Muscle of back (tissue), 13 donors: ENCODE measurements at places on chromosomes 6 and 20. TPM values are rescaled to one million over a fixed set of nuclear protein-coding genes. Genes with fewer than 3 reads are reported as not detected.

- DNase-seq, result no peak
Measured at GRCh38 chr20:40009542-40009941, 679.5 kb downstream of the MAFB start.

- peak; percentile 75 for DNase-seq
Measured at GRCh38 chr6:128569732-128570679, 49.6 kb upstream of the PTPRK start.

DNA sequence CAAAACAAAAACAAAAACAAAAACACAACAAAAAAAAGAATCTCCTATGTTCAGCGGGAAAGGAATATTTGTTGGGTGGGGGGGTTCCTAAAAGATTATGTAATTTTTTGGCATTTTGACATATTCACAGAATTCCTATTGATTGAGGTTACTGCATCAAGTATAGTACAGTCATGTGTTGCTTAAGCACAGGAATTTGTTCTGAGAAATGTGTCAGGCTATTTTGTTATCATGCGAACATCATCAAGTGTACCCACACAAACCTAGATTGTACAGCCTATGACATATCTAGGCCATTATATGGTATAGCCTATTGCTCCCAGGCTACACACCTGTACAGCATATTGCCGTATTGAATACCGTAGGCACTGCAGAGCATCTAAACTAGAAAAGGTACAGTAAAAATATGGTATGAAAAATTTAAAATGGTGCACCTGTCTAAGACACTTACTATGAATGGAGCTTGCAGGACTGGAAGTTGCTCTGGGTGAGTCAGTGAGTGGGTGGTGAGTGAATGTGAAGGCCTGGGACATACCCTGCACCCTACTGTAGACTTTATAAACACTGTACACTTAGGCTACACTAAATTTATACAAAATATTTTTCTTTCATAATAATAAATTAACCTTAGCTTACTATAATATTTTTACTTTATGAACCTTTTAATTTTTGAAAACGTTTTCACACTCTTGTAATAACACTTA is 110.6 kb downstream of the CDKAL1 start:
- no peak for DNase-seq

FNDC11 gene
- 0.16 TPM for polyA plus RNA-seq

GRCh38 chr20:10501402-10501801 is 66.3 kb downstream of the SLX4IP start:
- no peak for DNase-seq

GRCh38 chr6:130018744-130019325 is 454 bp downstream of the L3MBTL3 start:
- no peak for DNase-seq

GRCh38 chr6:14412026-14412425 is 294.5 kb downstream of the CD83 start:
- DNase-seq, result no peak

MYCT1 gene
- 22.8 TPM for polyA plus RNA-seq

THBS2 gene
- polyA plus RNA-seq, result 72.4 TPM

DNA sequence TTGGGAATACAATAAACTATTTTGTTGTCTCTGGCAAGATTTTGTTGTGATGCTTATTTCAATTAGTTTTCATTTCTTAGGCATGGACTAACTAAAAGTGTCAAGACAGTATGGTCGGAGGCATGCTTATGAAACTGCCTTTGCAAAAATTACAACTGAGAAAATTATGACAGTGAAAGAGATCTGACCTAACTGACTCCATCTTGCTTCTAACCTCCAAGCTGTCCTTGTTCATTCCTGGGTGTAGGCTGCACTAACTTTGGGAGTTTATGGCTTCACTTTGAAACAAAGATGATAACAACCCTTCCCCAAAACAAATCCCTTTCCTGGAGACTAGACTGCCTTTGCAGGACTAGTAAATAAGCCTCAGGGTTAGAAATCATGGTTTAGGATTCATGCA is 4.1 kb upstream of the SHLD1 start:
- no peak for DNase-seq

MEI4 gene
- polyA plus RNA-seq, result 0.08 TPM

DNA sequence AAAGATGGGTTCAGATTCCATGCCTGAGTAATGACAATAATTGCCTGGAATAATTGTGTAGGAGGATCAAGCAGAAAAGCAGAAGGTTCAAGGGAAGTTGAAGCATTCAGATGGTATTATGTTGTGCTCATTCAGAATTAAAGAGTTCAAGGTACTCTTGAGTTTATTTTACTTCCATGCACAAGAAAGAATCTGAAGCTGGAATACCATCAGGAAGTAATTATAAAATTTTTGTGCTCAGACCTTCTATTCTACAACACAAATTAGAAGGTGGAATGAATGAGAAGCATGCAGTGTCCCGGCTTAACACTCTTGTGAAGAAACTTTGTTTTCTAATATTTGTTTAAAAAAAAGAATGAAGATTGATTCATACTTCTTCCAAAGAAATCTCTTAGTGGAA is 139.4 kb upstream of the ENPP5 start:
- DNase-seq, result no peak

DNA sequence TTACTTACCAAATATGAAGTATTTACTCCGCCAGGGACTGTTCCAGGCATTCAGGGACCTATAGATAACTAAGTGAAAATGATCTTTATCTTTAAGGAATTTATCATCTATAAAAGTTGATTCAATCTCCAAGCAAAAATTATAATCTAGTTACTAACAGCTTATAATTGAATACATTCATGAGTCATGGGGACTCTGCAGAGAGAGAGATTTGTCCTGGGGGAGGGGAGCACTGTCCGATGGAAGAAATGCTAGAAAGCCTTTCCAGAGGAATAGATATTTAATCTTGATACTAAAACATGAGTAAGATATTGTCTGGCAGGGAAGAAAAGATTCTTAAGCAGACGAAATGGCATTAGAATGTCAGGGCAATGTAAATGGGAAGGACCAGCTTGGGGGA is 139.3 kb downstream of the CD164 start:
- DNase-seq, result no peak

CDYL gene
- 17.4 TPM for polyA plus RNA-seq

TRAPPC3L gene
- 0.18 TPM for polyA plus RNA-seq

HLA-E gene
- 79.2 TPM for polyA plus RNA-seq

GRCh38 chr20:20322912-20323311 is 45.0 kb upstream of the INSM1 start:
- DNase-seq, result no peak

GRCh38 chr20:10352934-10353824 is 80.8 kb downstream of the MKKS start:
- no peak for DNase-seq

DNA sequence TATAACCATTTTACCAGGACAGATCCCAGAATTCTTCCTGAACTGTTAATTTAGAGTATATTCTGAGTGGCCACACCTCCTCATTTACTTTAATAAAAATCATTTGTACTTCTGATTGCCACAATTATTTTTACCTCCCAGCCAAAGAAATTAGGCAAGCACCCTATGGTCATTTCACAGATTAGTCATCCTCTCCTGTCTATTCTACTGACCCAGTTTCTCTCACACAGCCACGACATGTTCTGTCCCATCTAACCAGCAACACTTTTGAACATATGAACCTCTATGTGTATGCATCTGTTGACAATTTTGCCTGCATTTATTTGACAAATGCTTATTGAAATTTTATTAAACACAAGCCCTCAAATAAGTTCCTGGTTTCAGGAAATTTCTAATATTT is 202.6 kb upstream of the STXBP5 start:
- no peak for DNase-seq

DNA sequence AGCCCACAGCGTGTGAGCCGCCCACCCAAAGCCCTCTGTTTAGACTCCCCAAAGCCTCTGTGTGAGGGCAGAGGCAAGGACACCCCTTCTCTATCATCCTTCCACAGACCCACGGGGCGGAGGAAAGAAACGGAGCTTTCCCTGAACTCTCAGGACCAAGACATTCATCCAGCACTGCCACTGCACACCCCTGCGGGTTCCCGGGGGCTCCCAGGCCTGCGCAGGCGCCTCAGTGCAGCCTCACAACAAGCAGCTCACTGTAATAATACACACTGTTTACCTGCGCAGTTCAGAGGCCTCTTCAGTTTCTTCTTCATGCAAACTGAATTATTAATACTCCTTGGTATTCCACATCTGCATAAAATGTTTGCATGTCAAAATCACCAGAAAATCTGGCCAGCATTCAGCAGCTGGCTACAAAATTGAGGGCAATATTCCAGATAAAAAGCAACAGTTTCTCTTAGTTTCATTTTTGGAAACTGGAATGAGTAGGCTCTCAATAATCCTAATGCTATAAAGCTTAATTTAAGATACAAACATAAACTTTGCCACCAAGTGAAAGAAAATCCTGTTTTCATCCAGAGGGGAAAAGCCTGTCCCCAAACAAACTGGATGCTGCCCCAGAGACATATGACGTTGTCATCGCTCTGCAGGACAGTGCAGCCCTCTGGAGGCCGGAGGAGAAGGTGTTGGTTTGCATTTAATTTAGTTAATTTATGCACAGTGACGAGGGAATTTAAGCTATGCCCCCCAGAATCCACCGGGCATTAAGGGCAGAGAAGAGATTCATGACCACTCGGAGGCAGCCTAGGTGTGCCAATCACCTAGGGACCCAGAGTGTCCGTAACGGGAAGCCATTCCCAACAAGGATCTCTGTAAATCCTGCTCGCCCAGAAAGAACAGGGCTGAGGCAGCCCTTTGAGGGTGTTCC is 45.3 kb downstream of the NINL start:
- no peak for DNase-seq

- no peak for DNase-seq
Measured at GRCh38 chr6:148550569-148550968, 196.3 kb upstream of the UST start.

ALDH8A1 gene
- 0.60 TPM for polyA plus RNA-seq

- DNase-seq, result no peak
Measured at GRCh38 chr20:56371977-56372376, 13.2 kb downstream of the FAM210B start.

RAET1E gene
- 0.63 TPM for polyA plus RNA-seq

- peak; percentile 26 for DNase-seq
Measured at GRCh38 chr6:117615750-117616390, 13.6 kb upstream of the GOPC start.

DNA sequence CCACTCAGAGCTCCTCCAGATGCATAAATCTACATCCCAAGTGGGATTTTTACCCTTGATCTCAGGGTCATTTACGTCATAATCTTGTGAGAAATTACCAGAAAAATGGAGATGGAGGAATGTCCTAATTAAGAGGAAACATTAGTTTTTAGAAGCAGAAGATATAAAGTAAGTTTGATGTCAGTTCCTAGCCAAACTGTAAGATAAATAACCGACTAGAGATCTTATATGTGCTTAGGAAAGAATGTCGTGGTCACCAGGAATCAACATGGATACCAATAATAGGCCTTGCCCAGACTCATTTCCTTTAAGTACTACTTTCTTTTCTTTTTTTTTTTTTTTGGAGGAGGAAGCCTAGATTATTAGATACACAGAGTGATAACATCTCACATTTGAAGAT is 186.9 kb downstream of the UTRN start:
- DNase-seq, result no peak
